Natural killer cell (primary cell): ENCODE measurements at places on chromosomes 1 and 21.

DNA sequence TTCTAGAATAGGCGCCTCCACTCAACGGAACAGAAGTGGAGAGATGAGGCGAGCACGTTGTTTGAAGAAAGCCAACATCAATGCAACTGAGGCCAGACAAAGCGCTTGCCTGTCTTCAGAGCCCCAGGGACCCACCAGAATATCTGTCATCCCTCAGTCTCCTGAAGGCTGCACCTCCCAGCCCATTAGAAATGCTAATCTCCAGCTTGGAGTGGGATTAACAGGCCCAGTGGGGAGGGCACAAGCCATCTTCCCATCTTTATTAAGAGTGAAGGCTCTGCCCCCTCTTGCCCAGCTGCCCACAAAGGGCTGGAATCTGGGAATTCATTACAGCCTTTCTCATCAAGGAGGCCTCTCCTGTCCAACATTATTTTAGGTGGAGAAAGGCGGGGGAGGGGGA lies 16.8 kb upstream of the CNTN2 start:
- DNase-seq, result no peak

DNA sequence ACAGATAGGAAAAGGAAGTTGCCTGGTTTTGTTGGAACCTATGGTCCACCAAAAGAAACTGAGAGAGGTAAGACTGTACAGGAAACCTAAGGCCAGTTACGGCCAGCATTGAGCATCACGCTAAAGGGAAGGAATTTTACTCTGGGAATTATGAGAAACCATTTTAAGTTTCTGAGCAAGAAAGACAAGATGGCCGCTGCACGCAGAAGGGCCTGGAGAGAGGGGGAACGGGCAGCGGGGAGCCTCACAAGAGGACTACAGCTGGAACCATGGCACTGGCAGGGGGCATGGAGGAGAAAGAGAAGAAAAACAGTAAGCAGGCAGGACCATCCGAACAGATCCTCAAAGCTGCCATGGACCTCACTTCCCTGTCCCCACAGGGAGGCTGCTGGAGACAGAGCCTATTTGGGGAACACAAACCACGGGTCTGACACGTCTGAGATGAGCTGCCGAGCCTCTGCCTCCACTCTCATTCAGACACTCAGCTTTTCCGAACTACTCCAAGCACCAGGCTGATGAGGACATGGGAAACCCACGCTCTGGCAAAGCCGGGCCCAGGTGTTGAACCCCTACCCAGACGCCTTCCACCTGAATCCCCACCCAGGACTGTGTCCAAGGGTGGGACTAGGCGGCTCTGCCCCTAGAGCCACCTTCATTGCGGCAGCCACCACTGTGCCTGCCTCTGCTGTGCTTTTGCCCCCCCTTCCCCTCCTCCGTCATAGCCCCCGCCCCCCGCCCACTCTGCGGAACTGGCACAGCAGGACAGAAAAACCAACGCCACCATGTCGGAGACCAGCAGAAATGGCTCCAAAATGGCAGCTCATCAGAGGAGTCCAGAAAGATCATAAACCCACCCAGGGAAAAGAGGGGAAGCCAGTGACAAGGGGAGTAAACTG lies 69.0 kb downstream of the CD46 start:
- DNase-seq, result no peak

DNA sequence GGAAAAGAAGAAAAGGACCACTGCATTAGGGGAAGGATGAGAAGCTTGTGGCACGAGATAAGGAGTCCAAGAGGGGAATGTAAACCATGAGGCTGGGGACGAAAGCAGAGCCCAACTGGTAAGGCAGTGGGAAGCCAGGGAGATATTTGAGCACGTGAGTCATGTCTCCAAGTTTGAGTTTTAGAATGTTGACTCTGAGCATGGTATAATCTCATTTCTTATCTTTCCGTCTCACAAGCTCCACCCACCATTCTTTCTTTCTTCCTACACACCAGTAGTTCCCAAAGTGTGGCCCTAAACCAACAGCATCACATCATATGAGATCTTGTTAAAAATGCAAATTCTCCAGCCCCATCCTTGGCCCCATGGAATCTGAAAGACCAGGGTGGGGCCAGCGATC lies 145.3 kb downstream of the PLPP3 start:
- no peak for DNase-seq

GRCh38 chr1:180988253-180988752 lies 34.4 kb downstream of the STX6 start:
- DNase-seq, result no peak

DNA sequence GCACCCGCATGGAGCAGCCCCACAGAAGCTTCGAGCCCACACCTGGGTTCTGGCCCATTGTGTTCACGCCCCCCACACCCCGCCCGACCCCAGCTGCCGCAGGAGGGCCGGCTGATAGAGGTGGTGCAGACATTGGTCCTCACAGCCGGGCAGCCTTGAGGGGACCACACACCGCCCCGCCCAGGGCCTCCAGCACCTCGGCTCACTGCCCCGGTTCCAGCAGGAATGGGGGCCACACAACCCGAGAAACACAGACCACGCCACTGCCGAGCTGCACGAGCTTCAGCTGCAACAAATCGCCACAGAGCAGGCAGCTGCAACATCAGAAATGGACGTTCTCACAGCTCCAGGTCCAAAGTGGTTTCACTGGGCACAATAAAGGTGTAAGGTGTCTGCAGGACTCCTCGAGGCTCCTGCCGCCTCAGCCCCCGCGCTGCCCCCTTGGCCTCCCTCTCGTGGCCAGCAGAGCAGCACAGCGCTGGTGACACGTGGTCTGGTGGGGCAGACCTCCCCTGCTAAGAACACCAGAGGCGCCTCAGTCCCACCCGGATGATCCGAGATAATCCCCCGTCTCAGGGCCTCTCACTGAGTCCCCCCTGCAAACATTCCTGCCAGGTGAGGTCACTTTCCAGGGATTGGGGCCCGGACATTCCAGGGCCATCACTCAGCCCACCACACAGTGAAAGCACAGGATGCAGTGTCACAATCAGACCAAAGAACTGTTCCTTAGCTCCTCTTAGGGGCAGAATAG lies 62.3 kb upstream of the ADARB1 start:
- DNase-seq, result no peak

- DNase-seq, result peak; percentile 30
Measured at GRCh38 chr1:167121375-167122120, 27.7 kb downstream of the STYXL2 start.

- no peak for DNase-seq
Measured at GRCh38 chr1:23957096-23957495, 2.5 kb upstream of the PNRC2 start.

DNA sequence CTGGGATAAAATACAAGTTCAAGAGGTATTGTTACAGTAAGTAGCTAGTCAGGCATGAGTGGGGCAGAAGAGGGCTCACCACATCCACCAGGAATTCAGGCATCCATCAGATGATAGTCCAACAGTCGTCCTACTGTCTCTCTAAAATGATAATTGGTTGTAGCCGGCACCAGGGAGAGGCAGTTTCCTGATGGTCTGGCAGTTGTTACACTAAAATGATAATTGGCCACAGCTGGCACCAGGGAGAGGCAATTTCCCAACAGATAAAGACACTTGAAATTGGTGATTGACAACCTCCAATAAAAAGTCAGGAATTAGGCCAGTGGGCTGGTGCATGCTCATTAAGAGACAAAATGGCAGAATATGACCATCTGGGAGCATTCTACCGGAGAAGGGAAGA lies 545.8 kb downstream of the AMY1C start:
- DNase-seq, result no peak

- no peak for DNase-seq
Measured at GRCh38 chr1:110463725-110464124, 12.8 kb downstream of the PROK1 start.

GRCh38 chr1:67689267-67690017 lies 4.4 kb downstream of the GADD45A start:
- DNase-seq, result no peak

DNA sequence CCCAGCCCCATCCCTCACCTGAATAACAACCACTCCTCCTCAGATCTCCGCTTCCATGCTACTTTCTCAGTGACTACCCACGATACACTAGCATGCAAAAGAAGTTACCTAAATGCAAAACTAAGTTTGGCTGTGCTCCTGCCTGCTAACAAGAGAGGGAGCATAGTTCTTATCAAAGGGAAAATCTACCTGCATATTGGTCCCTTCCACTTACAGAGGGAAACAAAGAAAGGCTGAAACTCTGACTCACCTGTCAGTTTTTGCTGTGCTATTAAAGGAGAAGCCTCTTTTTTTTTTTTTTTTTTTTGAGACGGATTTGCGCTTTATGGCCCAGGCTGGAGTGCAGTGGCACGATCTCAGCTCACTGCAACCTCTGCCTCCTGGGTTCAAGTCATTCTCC lies 43.8 kb upstream of the RAVER2 start:
- DNase-seq, result no peak
